ENCODE measurements at places on chromosomes 1 and 21.

GRCh38 chr1:5727191-5727590, 265.0 kb downstream of the NPHP4 start:
- DNase-seq = no peak

DNA sequence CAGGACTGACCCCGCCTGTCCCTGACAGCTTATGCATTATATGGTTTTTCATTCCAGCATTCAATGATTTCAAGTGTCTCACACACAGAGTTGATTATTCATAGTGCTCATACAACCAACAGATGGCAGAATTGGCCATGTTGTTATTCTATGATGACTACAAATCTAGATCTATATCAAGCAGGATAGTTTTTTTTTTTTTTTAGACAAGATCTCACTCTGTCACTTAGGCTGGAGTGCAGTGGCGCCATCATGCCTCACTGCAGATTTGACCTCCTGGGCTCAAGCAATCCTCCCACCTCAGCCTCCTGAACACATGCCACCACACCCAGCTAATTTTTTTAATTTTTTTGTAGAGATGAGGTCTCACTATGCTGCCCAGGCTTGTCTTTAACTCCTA, 40.1 kb upstream of the LRRC8D start:
- DNase-seq = no peak

DNA sequence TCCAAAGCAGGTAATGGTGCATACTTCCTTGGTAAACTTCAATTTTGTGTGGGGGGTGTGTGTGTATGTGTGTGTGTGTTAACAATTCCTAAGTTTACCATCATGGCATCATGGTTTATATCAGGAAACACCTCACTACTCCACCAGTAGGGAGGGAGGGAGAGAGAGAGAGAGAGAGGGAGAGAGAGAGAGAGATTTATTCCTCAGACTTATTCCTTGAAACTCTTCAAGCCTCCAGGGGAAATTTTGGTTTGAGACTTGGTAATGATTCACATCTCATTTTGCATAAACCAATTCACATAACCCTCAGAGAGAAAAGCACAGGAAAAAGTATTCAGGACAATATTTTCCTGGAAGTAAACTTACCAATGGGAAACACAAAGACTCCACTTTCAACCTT, 115.0 kb downstream of the TTLL7 start:
- no peak for DNase-seq

DNA sequence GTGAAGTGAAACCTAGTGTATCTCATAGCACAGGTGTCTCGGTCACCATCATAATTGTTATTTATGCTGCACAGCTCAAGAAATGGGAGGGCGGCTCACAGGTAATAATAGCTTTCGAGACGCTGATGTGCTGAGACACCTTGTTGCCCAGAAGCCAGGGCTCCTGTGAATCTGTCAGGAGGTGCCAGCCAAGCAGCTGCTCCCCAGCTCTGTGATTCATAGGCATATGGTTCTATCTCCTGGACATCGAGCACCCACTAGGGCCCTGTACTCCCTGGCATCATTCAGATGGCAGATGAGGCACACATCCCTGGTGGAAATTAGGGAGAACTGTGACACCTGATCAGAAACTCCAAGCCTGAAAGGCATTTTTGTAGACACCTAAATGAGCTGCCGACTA, 53.5 kb downstream of the SYT6 start:
- DNase-seq = no peak

DNA sequence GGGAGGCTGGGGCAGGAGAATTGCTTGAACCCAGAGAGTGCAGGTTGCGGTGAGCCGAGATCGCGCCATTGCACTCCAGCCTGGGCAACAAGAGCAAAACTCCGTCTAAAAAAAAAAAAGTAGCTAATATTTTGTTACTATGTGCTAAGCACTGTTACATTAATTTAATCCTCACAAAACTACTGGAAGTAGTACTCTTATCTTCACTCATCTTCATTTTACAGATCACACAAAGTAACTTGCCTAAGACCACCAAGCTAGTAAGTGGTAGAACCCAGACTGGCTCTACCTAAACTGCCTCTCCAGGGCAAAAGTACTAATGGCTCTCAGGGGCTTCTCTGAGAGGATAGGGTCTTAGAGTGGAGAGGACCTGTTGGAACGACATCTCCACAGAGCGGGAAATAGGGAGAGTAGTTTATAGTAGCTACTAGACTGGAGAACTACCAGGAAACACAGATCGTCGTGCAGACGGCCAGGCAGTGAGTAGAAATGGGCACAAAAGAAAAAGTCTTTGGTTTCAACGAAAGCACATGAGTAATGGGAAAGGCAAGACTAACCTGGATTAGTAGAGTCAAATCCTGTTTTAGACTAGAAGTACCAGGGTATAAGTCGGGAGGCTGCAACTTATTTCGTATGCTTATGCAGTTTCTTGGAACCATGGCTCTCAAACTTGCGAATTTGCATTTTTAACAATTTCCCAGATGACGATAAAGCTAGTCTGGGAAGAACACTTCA, 1.4 kb downstream of the CLCC1 start:
- no peak for DNase-seq

DNA sequence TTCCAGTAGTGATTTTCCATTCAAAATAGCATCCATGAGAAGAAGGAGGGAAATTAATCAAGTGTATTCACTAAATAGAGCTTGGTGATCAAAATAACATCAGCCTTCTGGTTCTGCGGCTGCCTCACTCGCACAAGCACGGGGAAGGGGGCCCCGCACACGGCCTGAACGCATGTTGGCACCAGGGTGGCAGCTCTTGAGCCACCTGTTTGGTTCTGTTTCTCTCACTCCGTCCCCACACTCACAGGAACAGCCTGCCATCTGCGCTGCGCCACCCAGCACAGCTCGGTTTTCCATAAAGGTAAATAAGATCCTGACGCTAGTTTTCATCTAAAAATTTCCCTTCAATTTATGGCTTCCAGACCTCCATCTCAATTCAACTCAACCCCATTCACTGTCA, 49.4 kb downstream of the TIAM1 start:
- no peak for DNase-seq

DNA sequence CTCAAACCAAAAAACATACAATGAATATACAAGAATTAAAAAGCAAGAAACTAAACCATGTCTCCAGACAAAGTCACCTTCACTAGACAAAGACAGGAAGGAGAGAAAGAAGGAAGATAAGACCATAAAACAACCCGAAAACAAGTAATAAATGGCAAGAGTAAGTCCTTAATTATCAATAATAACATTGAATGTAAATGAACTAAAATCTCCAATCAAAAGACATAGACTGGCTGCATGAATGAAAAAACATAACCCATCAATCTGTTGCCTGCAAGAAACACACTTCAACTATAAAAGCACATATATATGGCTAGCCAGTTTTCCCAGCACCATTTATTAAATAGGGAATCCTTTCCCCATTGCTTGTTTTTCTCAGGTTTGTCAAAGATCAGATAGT, 100.8 kb upstream of the SAMSN1 start:
- no peak for DNase-seq

GRCh38 chr1:226404904-226405222, 3.0 kb downstream of the PARP1 start:
- no peak for DNase-seq

DNA sequence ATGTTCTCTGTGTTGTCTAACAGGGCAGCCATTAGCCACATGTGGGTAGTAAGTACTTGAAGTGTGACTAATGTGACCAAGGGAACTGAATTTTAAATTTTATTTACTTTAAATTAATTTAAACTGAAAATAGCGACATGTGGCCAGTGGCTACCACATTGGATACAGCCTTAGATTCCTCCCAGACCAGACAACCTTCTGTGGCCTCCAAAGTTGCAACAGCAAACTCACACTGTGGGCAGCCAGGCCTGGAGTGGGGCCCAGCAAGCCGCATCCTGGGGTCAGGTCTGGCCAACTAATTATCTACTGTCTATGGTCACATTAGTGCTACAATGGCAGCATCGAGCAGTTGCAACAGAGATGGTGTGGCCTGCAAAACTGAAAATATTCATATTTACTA, 11.7 kb downstream of the EIF2D start:
- no peak for DNase-seq

- DNase-seq = no peak
These were observed 48.4 kb downstream of the B3GALT5 start for GRCh38 chr21:39661121-39661520.

DNA sequence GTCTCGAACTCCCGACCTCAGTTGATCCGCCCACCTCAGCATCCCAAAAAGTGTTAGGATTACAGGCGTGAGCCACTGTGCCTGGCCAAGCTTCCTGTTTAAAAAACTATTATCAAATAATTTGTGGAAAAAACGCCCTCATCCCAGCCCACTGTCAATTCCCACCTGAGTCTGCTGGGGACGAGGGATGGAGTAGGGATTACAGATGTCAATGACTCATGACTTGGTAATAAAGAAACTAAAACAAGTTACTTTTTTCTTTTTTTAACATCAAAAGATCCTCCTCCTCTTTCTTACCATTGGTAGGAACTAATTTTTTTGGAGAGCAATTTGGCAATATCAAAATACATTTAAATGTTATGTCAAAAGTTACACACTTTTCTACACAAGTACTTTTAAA, 9.7 kb downstream of the CNN3 start:
- DNase-seq = no peak

All from large intestine (tissue), 12 donors.